ENCODE measurements at places on chromosomes 2 and 18.

DNA sequence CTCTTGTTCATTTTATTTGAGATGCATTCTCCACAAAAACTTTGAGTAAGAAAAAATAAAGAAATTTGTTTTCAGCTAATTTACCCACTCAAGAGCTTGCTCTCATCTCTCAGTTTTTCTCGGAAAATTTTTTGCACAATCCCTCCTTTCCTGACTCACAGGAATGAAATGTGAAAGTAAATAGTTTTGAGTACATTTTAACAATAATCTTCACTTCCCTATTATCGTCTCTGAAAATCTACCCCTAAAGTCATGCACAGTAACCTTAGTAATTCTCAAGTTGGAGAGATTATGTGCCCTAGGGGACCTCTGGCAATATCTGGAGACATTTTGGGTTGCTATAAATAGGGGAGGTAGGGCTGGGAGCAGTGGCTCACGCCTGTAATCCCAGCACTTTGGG is 2.6 kb downstream of the CYB5A start:
- no peak for DNase-seq

DNA sequence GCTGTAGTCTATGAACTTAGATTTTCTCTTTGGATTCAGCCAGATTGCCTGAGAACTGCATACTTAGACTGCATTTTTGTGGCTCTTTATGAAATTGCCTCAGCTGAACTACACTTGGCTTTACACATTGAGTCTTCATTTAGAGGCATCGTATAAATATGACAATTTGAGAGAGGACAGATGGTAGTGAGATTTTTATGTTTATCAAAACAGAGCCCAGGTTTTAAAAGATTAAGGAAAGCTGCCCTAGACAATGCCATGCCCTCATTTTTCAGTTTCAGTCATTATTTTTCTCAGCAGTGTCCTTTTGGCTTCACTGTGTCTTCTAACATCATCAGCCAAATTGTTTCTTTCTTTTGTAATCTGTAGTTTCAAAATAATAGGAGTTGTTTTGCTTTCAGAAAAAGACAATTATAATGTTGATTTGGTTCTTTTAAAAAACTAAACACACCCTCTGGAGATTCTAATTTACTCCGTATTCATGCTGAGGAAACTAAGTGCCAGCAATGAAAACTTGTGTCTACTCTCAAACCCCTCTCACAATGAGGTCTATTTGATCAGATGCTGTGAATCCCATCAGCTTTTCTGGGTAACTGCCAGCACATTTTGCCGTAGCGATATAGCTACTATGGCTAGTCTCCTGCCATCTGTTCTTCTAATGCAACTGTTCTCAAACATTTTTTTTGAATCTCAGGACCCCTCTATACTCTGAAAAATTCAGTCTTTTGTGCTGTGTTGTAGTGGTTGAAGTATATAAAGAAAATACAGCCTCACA is 46.2 kb downstream of the TWSG1 start:
- no peak for DNase-seq

DNA sequence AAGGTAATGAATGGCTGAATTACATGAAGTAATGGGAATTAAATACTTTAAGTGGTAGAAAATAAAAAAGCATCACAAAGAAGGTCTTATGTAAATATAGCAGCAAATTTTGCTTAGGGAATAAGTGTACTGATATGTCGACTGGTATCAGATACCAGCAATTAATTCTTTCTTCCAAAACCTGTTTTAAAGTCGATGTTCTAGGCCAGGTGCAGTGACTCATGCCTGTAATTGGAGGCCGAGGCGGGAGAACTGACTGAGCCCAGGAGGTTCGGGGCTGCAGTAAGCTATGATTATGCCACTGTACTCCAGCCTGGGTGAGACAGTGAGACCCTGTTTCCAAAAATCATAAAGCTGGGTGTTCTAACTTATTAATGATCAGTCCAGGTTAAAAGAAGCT is 30.3 kb downstream of the SP3 start:
- no peak for DNase-seq

GRCh38 chr2:218995972-218996711 is 2.9 kb upstream of the CRYBA2 start:
- peak; percentile 62 for DNase-seq

DNA sequence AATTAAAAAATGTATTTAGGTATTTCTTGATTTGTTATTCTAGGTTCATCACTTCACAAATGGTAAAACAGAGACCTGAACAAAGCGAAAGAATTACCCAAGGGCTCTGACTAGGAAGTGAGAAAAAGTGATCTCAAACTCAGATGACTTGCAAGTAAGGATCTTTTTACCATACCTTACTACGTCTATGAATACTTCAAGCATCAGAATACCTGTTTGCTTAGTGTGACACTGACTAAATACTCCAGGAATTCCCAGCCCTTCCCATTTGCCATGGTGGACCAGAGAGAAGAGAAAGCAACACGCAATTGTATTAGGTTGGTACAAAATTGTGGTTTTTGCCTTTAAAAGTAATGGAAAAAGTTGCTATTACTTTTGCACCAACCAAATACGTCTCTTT is 35.8 kb upstream of the FIGN start:
- no peak for DNase-seq

GRCh38 chr2:171034315-171034714 is 105.3 kb downstream of the GORASP2 start:
- DNase-seq, result no peak

GRCh38 chr2:85457877-85458316 is 39.4 kb downstream of the SH2D6 start:
- no peak for DNase-seq

- no peak for DNase-seq
Observed at GRCh38 chr2:33258387-33258786, 218.1 kb upstream of the RASGRP3 start.

DNA sequence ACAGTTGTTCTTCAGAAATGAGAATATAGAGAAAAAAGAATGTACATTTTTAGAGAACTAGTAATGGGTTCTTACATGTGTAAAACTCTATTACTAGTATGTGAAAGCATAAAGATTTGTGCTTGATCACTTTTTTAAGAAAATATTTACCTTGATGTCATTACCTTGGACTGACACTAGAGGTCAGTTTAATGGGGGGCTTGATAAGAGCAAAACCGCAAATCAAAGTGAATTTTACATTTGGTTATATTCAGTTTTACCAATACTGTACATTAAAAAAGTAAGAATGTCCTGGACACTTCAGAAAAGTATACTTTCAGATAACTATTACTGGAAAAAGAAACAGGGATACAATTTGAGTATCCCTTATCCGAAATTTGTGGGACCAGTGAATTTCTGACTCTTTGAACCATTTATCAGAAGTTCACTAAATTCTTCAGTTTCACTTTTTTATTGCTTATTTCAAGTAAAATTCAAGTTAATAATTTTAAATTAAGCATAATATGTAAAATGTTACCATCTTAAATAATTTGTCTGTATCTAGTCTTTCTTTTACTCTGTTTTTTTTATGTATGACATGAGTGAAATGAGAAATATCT is 1149.5 kb downstream of the DSC3 start:
- no peak for DNase-seq

- no peak for DNase-seq
Observed at GRCh38 chr2:6995391-6996097, 78.3 kb downstream of the RNF144A start.

DNA sequence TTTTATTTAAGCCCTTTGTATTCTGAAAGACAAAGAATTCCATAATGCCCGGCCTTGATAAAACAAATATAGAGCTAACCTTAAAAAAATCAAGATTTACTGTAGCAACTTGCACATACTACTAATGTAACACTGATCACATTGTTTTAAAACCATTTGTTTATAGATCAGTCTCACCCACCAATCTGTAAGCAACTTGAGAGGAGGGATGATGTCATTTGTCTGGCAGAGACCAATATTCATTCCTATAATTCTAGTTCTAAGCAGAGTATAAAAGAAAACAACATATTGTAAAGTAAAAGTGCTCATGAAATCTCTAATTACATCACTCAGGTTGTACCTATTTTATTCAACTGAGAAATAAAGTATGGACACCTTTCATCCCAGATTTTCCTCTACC is 380.6 kb downstream of the TGIF1 start:
- no peak for DNase-seq

DNA sequence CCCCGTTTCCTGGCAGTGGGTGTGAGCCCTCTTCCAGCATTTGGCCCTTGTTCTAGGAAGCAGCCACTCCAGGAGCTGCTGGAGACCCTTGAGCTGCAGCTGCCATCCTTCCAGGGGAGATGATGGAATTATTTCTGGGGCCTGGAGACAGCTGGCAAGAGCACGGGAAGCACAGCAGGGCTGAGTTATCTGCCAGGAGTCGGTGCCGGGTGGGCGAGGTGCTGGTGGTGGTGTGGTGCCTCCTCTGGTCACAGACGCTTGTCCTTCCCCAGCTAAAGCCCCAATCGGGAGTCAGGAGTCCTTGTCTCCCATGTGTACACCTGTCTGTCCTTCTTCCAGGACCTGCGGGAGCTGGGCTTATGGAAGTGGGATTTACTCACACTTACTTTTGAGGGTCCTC is 36.0 kb downstream of the DPYSL5 start:
- DNase-seq, result no peak

Data from activated T-helper 1 cell treated with anti-CD3 and anti-CD28 coated beads, Interleukin-2, amount 50 U/mL, for 16 hours (primary cell).